NCI-H1436 treated with DMSO at 0.1 percent for 48 hours (cell line): ENCODE measurements at places on chromosomes 1 and 21.

DNA sequence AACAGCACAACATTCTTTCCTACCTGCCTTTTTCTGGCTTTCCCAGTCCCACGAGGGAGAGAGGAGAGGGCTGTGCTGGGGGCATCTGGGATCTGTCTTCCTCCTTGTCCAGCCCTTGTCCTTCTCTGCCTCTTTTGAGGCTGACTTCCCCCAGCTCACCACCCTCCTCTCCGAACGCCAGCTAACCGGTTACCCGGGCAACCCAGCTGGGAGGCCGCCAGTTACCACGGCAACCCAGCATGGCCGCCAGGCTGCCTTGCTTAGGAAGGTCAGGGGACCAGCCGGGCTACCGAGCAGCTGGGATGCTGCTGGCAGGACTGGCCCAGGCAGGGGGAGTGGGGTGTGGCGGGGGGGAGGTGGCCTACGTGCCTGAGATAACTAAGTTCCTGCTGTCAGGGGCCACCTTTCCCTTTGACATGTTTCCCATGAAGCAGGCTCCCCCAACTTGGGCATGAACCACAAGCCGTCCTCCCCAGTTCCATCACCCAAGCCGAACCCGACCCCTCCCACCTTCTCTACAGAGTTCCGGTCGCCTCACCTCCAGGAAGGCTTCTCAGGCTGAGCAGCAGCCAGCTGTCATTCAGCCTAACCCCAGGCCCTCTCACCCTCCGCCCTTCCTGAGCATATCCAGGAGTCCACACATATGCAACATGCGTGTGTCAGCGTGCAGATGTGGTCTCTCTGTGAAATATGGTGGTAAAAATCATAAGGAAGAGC is 8.7 kb downstream of the PLEKHA6 start:
- no peak for DNase-seq

DNA sequence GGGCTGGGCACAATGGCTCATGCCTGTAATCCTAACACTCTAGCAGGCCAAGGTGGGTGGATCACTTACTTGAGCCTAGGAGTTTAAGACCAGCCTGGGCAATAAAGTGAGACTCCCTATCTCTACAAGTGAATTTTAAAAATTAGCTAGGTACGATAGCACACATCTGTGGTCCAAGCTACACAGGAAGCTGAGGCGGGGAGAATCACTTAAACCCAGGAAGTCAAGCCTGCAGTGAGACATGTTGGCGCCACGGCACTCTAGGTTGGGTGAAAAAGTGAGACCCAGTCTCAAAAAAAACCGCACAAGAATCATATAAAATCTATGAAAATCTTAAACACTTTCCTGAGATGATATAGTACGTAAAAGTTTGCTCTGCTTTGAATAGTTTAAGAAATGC is 30.2 kb downstream of the DBT start:
- no peak for DNase-seq

GRCh38 chr1:82323144-82323841 is 522.6 kb downstream of the ADGRL2 start:
- DNase-seq = no peak

DNA sequence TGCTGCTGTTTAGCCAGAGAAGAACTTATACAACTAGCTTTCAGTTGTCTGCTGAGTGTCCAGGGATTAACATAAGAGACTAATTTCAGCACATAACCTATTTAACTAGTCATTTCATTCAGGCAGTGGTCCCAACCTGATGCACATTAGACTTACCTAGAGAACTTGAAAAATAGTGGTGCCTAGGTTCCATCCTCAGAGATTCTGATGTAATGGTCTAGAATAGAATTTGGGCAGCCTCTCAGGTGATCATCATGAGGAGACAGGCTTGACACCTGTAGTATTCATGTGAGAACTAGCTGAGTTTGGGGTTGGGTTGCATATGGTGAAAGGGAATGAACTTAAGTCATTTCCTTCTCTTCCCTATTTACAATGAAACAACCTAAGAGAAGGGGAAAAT is 24.8 kb downstream of the CNST start:
- no peak for DNase-seq

GRCh38 chr1:149844650-149845255 is 54.6 kb upstream of the BOLA1 start:
- no peak for DNase-seq
